ENCODE measurements at places on chromosomes 16 and 17.

GRCh38 chr16:262121-262745, 13.5 kb downstream of the RGS11 start:
- no peak for DNase-seq

GRCh38 chr17:73356561-73357170, 44.9 kb upstream of the CDC42EP4 start:
- DNase-seq = no peak

DNA sequence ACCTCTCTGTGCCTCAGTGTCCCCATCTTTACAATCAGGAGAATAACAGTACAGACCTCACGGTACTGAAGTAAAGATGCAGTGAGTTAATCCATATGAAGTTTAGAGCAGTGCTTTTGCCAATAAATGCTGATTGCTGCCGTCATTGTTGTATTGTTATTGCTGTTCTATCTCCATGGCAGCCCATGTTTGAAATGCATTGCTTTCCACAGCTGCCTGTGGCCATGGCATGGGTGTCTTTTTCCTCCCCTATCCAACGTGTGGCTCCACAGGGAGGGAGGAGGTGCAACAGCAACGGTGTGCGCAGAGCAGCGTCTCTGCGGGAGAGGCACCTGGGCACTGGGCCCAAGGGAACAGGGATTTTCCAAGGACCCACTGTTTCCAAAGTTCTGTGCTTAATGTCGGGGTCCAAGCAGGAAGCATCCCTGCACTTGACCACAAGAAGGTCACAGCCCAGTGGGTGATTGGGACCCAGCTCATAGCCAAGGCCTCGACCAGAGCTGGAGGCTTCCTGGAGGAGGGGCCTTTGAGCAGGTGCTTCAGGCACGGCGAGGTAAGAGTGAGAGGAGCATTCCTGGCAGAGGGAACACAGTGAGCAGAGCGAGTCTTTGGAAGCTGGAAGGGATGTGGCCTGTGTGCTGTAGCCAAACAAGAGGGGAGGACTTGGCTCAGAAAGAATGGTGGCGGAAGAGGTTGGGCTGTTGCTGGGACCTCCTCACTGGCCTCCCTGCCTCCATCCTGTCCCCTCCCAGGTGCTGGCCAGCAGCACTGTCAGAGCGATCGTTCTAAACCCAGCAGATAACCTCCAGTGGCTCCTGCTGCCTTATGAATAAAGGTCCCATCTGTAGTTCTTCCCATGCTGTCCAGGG, 3.9 kb downstream of the RAI1 start:
- no peak for DNase-seq

- no peak for DNase-seq
Measured at GRCh38 chr17:17856386-17856785, 19.6 kb upstream of the SREBF1 start.

DNA sequence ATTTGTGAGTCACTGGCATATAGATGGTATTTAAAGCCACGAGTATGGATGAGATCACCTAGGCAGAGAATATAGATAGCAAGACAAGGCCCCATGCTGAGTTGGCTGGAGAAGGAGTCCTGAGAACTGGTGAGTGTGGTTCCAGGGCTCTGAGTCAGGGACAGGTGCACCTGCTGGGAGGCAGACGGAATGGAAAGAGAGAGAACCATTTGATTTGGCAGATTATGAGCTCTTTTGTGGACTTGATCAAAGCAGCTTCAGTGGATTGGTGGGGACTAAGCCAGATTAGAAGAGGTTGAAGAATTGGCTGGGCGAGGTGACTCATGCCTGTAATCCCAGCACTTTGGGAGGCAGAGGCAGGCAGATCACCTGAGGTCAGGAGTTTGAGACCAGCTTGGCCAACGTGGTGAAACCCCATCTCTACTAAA, 4.3 kb upstream of the C16orf92 start:
- DNase-seq = no peak

- DNase-seq = no peak
Measured at GRCh38 chr17:65064452-65065019, 8.0 kb upstream of the GNA13 start.

- DNase-seq = no peak
Measured at GRCh38 chr17:1896243-1897104, 66.7 kb downstream of the RPA1 start.

DNA sequence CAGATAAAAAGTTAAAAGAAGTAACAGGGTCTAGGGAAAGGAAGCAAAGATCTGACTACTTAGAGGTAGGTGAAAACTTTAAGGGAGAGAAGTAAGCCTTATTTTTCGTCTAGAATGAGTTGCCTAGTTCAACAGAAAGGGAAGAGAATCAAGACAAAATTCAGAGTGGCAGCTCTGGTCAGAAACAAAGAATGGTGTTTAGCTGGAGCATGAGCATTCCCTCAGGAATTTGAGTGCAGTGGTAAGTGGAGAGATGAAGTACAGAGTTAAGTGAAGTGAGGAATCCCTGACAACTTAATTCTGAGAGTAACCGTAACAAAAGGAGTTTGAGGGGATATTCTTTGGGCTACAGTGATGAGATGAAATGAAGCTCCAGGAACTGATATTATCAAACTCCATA, 11.5 kb downstream of the SMG6 start:
- no peak for DNase-seq

DNA sequence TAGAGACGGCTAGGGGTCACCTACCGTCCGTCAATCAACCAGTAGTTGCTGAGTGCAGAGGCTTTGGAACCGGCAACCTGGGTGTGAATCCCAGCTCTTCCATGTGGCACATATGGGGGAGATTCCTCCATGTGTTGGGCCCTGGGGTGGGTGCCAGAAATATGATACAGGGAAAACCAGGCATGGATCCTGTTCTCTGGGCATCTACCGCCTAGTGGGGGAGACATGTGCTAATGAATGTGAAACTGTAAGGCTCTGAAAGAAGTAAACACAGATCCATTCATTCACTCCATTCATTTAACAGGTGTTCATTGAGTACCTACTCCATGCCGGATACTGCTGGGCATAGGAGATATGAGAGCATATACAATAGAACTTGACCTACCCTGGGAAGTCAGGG, 39.5 kb upstream of the SDK2 start:
- no peak for DNase-seq

DNA sequence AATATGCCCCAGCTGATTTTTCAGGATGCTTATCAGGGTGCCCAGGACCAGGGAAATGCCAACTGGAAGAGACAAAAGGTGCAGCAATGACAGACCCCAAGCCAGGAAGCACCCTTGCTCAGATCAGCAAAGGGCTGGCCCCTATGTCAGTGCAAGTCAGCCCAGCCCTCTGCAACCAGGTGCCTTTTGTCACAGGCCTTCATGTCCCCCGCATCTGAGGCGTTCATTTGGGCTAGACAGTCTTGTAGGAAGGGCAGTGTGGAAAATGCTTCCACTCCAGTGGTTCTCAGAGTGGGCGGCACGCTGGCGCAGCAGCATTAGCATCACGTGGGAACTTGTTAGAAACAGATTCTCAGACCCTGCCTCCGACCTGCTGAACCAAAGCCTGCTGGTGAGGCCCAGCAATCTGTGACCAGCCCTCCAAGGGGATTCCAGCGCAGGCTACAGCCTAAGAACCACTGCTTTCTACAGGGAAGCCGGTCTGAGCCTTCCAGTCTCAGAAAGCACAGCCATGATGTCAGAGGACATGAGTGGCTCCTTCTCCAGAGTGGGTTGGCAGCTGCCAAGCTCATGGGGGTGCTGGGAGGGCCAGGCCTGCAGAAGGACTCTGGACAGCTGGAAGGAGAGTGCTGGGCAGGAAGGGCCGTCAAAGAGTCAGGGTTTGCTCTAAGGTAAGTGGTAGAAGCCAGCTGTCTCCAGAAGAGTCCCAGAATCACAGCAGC, 13.1 kb downstream of the SLC47A2 start:
- no peak for DNase-seq

Data from CD4-positive, alpha-beta T cell treated with Interleukin-17A for 1 hour (primary cell).